Stimulated activated CD4-positive, alpha-beta T cell treated with anti-CD3 and anti-CD28 coated beads, Interleukin-2, amount 100 ng/mL, for 4 hours (primary cell): ENCODE measurements at places on chromosomes 1 and 21.

DNA sequence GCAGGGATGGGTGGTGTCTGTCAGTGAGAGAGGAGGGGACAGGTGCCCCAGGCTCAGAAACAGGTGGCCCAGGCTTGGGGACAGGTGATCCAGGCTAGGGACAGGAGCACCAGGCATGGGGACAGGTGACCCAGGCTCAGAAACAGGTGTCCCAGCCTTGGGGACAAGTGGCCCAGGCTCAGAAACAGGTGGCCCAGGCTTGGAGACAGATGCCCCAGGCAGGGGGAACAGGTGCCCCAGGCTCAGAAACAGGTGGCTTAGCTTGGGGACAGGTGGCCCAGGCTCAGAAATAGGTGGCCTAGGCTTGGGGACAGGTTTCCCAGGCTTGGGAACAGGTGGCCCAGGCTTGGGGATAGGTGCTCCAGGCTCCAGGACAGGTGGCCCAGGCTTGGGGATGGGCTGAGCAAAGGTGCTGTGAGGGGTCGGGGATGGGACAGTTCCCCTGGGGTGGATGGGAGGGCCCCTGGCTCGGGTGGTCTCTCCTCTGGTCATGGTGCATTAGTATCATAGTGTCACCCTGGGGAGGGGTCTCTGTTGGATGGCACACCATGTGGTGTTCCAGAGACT, 87.7 kb upstream of the C1orf174 start:
- DNase-seq, result no peak

- DNase-seq, result no peak
Observed at GRCh38 chr21:44854664-44855446, 18.6 kb downstream of the PTTG1IP start.

DNA sequence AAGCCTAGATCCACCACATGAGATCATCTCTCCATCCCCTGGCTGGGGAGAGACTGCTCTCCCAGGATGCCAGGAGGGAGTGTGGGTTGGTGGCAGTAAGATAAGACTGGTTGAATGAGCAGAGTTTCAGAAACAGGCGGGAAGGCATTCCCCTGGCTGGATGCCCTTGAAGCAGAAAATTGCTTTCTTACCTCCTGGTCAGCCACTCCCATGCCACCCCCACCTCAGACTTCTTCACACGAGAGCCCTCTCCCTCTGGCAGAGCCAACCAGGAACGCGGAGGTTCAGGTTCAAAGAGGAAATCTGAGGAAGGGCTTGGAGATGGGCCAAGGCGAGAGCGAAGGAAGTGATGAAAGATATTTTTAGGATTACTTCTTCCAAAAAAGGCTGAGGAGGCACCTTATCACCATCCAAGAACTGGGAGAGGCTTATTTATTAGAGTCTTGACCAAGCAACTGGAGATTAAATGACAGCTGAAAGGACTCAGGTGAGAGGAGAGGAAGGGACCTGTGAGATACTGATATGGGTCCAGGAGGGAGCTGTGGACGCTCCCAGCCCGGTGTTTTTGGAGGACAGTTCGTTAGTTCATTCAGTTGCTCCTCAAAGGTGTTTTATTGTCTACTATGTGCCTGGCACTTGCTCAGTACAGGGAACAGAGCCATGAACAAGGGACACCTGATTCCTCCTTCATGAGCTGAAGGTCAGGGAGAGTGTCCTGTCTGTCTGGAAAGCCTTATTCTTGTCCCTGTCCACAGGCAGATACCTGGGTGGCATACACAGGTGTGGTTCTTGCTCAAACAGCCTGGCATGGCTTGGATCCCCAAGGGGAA, 18.9 kb upstream of the SLC26A9 start:
- DNase-seq, result no peak

DNA sequence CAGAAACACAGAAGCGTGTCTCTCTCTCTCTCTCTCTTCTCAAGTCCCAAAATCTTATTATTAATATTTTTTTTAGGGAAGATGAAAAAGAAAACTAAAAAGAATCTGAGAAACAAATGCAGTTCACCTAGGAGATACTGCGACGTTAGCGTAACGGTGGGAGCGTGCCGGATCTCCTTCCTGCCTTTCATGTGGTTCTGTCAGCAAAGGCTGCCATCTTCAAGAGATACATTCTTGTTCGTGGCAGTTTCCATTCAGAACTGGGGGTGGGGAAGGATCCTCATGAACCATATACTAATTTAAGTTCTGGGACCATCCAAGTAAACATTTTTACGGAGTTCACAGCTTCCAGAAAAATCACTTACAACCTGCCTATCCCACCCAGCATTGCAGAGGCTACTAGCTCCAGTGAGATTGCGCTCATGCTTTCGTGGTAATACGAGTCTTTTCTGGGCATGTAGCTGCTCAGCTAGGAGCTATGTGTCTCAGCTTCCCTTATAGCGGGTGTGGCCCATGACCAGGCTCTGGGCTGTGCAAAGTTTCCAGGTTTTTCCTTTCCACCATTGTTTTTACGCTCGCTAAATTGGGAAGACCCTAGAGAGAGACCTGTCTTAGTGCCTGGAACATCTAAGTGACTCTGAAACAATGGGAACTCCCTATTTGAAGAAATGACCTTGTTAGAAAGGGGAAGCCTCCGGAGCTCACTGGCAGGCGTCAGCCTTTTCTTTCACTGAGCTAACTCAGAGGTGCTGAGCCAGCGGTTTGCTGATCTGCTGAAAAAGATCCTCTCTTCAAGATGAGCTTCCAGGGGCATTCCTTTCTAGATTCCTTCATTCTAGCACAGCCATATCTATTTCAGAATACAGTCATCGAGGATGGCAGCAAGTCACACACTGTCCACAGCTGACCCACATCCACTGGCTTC, 17.3 kb downstream of the SLAMF1 start:
- DNase-seq, result peak; percentile 62

GRCh38 chr1:94734963-94735901, 84.9 kb upstream of the SLC44A3 start:
- DNase-seq, result no peak

DNA sequence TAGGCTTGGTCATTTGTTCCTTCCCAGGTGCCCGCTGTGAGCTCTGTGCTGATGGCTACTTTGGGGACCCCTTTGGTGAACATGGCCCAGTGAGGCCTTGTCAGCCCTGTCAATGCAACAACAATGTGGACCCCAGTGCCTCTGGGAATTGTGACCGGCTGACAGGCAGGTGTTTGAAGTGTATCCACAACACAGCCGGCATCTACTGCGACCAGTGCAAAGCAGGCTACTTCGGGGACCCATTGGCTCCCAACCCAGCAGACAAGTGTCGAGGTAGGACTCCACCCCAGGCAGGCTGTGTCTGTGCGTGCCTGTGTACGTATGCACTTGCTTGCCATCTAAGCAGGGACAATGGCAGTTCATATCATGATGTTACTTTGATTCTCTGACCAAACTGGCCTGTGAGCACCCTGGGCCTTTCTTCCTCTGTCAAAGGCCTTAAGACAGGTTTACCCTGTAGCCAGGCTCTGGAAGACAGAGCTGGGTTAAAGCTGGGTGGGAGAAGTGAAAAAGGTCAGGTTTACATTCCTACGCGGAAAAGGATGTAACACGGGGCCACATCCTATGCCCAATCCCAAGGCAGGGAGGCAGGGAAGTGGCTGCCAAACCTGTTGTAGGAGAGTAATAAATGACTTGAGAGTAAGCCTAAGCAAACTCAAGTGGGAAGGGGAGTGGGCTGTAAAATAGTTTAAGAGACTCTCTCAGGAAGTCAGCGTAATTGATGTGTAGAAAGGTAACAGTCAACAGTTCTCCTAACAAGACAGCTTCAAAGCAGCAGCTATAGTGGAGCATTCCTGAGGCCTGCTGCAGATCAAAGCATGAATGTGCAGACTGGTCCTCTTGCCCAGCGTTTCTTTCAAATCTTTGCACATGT, 42.5 kb downstream of the LAMC2 start:
- no peak for DNase-seq

DNA sequence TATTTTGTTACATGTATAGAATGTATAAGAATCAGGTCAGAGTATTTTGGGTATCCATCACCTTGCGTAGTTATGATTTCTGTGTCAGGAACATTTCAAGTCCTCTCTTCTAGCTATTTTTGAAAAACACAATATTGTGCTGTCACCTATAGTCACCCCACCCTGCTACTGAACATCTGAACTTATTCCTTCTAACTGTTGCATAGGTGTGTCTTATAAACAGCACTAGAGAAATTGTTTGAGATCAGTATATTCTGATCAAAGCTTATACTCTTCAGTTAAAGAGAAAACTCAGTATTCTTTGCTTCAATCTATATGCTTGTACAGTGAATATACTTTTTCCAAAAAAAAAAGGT, 96.0 kb downstream of the ASH1L start:
- no peak for DNase-seq

GRCh38 chr1:42403880-42404400, 23.3 kb downstream of the RIMKLA start:
- no peak for DNase-seq

- DNase-seq, result no peak
Observed at GRCh38 chr1:245301162-245301580, 146.4 kb downstream of the KIF26B start.

- DNase-seq, result no peak
Observed at GRCh38 chr1:29488794-29489311, 252.5 kb downstream of the PTPRU start.

- no peak for DNase-seq
Observed at GRCh38 chr1:228803421-228803820, 68.1 kb downstream of the RHOU start.

- no peak for DNase-seq
Observed at GRCh38 chr1:187275985-187276575, 447.3 kb downstream of the PLA2G4A start.

DNA sequence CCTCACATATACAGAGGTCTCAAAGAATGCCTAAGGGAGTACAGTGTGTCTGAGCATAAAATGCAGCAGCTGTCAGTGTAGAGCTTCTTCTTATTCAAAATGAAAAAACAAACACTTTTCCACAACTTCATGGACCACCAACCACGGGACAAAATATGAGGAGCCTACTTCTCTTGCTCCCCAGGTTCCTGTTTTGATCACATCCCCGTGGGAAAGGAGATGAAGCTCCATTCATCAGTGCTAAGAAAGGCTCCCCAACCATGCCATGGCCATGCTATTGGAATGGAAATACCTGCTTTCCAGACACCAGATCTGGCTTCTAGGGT, 383 bp downstream of the CD48 start:
- DNase-seq, result no peak

- DNase-seq, result no peak
Observed at GRCh38 chr1:67651031-67651430, 34.0 kb upstream of the GADD45A start.

DNA sequence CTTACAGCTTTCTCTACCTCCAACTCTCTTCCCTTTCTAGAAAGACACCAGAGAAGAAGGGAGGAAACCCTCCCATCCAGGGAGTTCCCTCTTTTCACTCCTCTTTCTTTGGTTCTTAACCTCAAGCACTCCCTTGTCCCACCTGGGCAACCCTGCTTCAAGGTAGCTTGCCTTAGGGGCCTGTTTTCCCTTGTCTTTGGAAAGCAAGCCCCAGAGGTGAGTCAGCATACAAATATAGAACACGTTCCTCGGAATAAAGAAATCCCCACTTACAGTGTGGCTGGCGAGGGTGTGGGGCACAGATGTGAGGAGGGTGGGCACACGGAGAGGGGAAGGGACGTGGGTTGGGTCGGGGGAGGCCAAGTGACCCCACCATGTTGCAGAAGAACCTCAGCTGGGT, 26.1 kb upstream of the KCNE2 start:
- no peak for DNase-seq

- no peak for DNase-seq
Observed at GRCh38 chr21:45178070-45178608, 103.8 kb downstream of the ADARB1 start.

DNA sequence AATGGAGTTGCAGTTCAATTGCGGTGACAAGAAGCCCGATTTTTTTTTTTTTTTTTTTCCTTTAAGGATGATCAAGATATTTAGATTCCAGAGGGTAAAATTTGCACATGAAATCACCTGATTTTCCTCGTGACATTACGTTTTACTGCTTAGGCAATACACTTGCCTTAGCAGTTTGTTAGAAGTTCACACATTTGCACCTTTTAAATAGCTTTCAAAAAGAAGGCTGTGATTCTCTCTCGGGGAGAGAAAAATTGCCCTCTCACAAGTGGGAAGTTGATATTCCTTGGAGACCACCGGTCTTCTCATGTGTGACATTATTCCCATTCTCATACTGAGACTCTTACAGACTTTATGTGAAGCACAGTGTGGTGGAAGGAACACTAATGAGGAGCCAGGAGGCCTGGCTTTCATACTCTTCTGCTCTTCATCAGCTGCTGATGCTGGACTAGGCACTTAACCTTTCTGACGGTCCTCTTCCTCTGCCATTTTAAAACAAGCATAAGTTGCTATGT, 69.8 kb upstream of the HSPA13 start:
- DNase-seq, result no peak

GRCh38 chr1:59532102-59532501, 235.2 kb downstream of the FGGY start:
- no peak for DNase-seq

DNA sequence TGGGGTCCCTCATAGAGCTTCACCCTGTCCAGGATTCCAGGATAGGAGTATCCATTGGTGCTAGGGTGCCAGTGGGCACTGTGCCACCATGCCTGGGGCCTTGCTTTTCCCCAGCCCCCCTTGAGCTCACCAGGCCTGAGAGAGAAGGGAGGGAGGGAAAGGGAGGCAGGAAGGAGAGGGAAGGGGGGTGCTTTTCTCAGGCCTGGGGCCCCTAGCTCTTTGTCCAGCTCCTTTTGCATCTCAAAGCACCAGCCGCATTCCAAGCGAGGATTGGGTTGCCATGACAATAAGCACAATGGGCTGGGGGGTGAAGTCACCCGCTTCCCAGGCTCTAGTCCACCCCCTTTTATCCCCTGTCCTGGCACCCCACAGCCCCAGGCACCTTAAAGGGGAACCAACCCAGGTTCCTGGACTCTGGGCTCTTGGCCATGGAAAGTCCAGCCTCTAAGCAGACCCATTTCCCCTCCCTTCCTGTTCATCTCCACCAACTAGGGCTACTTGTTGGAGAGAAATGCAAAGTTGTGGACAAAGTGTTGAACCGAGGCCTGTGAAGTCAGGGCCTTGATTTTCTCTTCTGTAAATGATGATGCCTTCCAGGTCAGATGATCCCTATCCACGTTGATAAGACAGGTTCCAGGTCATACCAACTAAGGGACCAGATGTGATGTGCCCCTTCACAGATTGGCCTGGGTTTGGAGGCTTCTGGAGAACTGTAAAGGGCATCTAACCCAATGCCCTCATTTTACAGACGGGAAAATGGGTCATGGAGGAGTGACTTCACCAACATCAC, 11.4 kb downstream of the THBS3 start:
- no peak for DNase-seq

DNA sequence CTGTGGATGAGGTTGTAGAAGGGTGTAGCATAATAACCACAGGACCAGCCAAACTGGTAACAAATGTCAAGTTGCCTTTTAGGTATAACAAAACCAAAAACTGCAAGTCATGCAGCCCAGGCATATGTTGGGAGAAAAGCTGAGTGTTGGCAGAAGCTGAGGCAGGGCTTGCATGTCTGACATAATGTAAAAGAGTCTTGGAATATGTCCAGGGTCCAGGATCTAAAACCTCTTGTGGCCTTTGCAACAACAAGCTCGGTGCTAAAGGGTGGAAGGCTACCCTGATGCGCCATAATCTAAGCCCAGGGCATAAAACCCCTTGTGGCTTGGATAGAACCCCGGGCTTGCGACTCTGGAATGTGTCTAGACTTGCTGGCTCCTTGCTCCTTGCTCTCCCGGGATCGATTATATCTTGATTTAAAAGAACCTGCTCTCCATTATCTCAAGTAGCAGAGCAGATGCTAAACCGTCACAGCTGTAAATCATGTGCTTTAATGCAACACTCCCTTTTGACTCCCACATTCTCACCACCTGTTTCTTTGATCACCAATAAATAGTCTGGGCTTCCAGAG, 26.5 kb upstream of the SLC35A3 start:
- DNase-seq, result no peak

GRCh38 chr1:150233359-150234308, 2.3 kb downstream of the ANP32E start:
- peak; percentile 62 for DNase-seq

GRCh38 chr1:151502859-151503780, 8.1 kb upstream of the CGN start:
- DNase-seq, result no peak
